ENCODE measurements at places on chromosomes 12 and 14.
A peak's percentile ranks its signal among the peaks of the same experiment; 100 is the strongest.

DNA sequence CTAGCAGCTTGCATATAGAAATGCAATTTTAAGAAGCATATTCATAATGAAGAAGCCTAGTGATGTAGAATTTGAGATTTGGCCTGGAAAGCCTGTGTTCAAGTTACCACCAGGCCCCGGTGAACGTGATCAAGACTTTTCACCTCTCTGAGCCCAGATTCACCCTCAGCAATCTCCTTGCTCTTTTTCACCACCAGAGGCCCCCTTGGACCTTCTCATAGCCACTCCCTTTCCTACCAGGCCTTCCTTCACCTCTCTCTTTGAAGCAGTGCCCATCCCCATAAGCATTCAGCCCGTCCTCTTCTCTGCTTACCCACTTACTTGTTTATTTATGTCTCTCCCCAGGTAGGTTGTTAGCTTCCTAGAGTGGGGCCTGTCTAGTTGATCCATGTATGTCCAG, 1280.9 kb downstream of the AACS start:
- DNase-seq = no peak

- no peak for DNase-seq
Observed at GRCh38 chr12:106739318-106739717, 35.2 kb upstream of the RIC8B start.

- DNase-seq = no peak
Observed at GRCh38 chr12:101671833-101672232, 25.6 kb upstream of the CHPT1 start.

GRCh38 chr12:49293056-49293956, 1.6 kb upstream of the PRPH start:
- DNase-seq = no peak

GRCh38 chr12:42786400-42787148, 197.0 kb upstream of the PRICKLE1 start:
- DNase-seq = no peak

- no peak for DNase-seq
Observed at GRCh38 chr14:44720707-44721106, 213.6 kb upstream of the FSCB start.

DNA sequence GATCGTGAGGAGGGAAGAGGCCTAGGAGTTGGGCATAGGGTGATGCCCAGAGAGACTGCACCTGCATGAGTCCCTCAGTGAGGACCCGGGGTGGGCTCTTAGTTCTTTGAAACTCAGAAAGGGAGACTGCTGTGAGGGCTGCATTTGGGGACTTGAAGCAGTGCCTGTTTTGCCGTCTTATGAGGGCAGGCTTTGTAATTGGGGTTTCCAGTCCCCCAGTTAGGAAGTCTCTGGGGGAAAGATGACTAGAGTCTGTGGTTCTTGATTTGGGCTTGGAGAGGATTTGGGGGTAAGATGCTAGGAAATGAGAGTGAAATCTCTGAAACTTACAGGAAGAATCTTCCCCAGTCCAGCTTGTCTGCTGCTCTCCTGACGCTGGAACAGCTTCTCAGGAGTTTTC, 99.6 kb downstream of the ARF6 start:
- no peak for DNase-seq

DNA sequence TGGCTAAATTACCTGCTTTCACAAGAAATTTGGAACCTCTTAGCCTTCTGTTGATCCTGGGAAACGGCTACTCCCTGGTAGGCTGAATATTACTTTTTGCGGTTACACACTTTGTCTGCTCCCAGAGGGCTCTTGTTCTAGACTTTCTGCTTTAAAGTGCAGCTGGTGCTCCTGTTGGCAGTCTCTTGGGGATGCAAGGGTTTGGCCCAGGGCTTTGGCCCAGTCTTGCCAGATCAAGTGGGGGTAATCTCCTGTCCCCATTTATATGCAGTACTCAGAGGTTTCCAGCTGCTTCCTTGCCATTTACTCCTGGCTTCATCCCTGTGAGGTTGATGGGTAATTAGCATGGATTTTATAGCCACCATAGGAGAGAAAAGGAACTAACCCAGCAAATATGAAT, 558.2 kb upstream of the MIS18BP1 start:
- no peak for DNase-seq

DNA sequence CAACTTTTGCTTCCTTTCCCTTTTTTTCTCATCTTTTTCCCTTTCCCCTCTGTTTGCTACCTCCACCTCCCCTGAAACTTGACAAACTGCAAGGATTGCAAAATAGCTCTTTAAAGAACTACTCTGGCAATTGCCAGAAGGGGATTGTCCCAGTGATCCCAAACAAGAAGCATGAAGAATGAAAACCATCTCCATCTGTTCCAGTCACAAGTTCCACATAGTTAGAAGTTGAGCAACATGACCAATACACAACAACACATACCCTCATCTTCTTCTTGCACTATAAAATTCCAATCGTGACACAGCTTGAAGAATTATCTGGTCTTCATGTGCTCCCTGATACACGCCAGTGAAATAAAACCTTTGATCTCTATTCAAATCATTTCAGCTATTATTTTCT, 93.7 kb upstream of the USP15 start:
- DNase-seq = no peak

- DNase-seq = no peak
Observed at GRCh38 chr12:25573346-25573745, 20.3 kb upstream of the LMNTD1 start.

GRCh38 chr12:18837505-18837904, 99.6 kb downstream of the CAPZA3 start:
- no peak for DNase-seq

GRCh38 chr14:77989441-77989991, 180.7 kb upstream of the NRXN3 start:
- DNase-seq = no peak

GRCh38 chr14:36212577-36212976, 36.1 kb upstream of the PTCSC3 start:
- DNase-seq = no peak

GRCh38 chr14:40758076-40758475, 848.6 kb upstream of the LRFN5 start:
- no peak for DNase-seq

GRCh38 chr12:91142221-91142631, 30.9 kb upstream of the LUM start:
- DNase-seq = no peak

- DNase-seq = no peak
Observed at GRCh38 chr12:62659453-62660295, 193.0 kb downstream of the MON2 start.

DNA sequence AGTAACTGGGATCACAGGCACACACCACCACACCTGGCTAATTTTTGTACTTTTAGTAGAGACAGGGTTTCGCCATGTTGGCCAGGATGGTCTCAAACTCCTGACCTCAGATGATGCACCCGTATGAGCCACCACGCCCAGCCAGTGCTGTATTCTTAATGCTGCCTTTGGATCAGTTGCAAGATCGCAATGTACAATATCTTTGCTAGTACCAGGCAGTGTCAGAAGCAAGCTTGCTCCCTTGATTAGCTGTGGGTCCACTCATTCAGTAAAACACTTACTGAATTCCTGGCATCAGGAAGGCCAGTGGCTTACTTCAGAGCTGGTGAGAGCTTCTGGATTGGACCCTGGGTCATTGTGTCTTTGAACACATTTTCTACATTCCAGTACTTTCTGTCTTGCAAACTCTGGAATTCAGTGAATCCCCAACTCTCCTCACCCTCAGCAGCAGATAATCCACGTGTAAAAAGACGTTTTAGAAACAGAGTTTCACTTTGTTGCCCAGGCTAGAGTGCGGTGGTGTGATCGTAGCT, 1183.7 kb downstream of the AACS start:
- DNase-seq = no peak

GRCh38 chr14:70027785-70028428, 148.7 kb downstream of the SMOC1 start:
- peak; percentile 76 for DNase-seq

GRCh38 chr12:110279566-110280375, 1.3 kb upstream of the ATP2A2 start:
- DNase-seq = no peak

- no peak for DNase-seq
Observed at GRCh38 chr12:12608557-12608957, 3.1 kb upstream of the CREBL2 start.
